ENCODE measurements at places on chromosomes 5 and 9.
A peak's percentile ranks its signal among the peaks of the same experiment; 100 is the strongest.

GRCh38 chr5:51388488-51389287, 5.4 kb downstream of the ISL1 start:
- DNase-seq = no peak

- DNase-seq = no peak
Measured at GRCh38 chr5:143010351-143010750, 240.2 kb downstream of the ARHGAP26 start.

DNA sequence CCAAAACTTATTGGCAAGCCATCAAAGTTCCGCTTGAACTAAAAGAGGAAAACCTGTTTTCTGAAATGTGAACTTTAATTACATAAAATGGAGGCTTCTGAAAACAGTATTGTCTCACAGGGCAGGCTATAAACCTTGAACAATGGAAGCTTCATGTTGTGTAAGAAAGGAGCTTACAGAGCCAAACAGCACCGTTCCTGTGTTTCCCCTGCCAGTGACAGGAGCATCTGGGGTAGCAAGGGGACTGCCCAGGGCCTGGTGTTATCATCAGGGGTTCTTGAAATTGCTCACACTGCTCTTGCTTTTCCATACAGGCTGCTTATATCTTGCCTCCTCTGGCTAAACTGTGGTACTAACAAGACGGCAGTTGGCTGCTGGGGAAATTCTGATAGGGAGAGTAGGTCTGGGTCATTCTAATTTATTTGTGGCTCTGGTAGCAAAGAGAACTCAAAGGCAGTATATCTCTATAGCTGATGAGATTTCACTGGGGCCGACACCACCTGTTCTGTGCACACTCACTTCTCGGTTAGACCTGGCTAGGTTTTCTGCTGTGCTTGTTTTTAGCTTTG, 40.4 kb downstream of the BASP1 start:
- DNase-seq = no peak

DNA sequence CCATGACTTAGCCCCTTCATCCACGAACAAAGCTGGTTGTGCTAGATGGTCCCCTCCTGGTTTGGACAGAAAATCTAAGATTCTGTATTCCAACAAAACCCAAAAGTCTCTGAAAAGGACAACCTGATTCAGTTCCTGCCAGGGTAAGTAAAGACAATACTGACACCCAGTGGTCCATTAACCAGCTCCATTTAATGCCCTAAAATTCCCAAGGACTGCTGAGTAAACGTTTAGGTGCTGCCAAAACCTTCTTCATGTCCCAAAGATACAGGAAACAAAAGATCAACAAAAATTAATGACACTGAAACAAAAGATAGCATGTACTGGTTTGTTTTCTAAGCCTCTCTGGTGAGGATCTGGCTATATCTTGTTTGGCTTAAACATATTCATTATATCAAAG, 25.3 kb upstream of the PPP1R2B start:
- peak; percentile 48 for DNase-seq

DNA sequence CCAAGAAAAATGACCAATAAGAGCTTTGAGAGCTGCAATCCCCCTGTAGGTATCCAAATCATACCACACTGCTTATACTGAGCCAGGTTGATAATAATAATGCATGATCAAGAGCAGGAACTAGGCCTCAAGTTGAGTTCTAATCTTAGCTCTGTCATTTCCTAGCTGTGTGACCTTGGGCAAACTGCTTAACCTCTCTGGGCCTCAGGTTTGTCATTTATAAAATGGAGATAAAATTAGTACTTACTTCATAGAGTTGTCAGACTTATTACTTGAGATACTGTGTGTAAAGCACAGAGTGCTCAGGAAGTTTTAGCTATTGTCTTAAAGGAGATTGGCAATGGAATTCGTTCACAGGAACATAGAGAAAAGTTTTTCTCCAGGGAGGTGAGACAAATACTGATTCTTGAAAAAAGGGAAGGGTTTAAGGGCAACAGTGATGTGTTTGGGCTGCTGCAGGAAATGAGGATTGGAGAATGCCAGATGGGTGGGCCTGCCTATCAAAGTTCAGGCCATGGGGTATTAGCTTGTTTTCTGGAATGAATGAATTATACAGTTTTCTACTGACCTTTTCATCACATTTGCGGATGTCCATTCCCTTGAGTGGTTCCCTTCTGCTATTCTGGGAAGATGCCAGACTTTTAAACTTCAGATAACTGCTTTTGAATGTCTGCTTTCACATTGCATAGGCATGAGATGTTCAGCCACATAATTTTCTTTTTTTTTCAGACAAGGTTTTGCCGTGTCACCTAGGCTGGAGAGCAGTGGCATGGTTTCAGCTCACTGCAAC, 10.2 kb upstream of the ATP6V0E1 start:
- DNase-seq = no peak

DNA sequence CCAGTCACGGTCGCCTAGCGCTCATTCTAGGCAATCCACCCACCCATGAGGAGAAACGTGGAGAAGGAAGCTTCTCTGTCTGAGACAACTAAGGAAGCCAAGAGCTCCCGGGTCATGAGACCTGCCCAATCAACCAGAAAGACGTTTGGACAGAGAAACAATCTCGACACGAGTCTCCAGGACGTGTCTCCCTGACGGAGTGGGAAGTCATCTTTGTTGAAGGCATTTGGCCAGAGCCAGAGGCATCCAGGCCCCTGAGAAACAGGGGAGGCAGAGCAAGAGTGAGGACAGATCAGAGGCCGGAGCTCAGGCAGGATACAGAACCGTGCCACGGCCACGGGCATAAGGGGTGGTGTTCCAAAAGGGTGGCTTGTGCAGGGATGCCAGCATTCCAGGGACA, 479.0 kb downstream of the SPATA31A7 start:
- DNase-seq = no peak

Data from iPS DF 19.7 (cell line).